Sciatic nerve (tissue), 2 donors: ENCODE measurements at places on chromosomes 4 and X. TPM values are rescaled to one million over a fixed set of nuclear protein-coding genes. Genes with fewer than 3 reads are reported as not detected.

DNA sequence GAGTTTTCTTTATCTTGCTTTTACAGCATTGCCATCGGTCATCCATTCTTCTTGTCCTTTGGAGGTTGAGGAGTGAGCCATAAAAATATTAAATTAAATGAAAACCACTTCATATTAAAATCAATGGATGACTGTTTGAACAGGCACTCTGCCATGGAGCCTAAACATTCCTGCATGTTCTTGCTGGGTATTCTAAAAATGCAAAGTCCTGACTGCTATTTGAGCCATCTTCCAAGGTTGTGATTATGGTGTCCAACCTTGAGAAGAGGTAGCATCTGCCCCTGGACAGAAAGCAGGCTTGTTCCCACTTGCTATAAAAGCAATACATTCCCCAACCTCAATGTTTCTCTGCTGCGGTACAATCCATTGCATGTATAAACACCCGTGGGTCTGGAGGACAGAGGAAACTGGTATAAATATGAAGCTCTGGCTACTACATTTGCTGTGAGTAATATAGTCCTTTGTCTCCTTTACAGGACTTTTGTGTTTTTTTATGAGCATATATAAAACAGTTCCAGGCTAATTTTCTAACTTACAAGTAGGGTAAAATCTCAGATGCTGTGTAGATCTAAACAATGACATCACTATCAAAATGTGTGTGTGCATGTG is 70.9 kb upstream of the FAT4 start:
- DNase-seq = no peak

- no peak for DNase-seq
Measured at GRCh38 chrX:153873282-153874084, 12.5 kb downstream of the L1CAM start.

GRCh38 chr4:88030565-88031310 is 23.3 kb downstream of the PKD2 start:
- DNase-seq = no peak

- DNase-seq = no peak
Measured at GRCh38 chrX:136829413-136829812, 48.7 kb upstream of the ARHGEF6 start.

The RAB9B gene
- total RNA-seq = 3.8 TPM
